ENCODE measurements at places on chromosomes 11 and 22. TPM values are rescaled to one million over a fixed set of nuclear protein-coding genes. Genes with fewer than 3 reads are reported as not detected.

Gene SLC17A6
- total RNA-seq: not detected

Gene OR51B2
- total RNA-seq: not detected

Gene RABL2B
- total RNA-seq: 17.7 TPM

Gene GSTT2B
- 13.8 TPM for total RNA-seq

Gene TRPM5
- total RNA-seq: under 0.01 TPM

Gene MUC15
- total RNA-seq: not detected

Gene SLC22A8
- not detected for total RNA-seq

Gene TPCN2
- 17.4 TPM for total RNA-seq

Gene FGF3
- not detected for total RNA-seq

DNA sequence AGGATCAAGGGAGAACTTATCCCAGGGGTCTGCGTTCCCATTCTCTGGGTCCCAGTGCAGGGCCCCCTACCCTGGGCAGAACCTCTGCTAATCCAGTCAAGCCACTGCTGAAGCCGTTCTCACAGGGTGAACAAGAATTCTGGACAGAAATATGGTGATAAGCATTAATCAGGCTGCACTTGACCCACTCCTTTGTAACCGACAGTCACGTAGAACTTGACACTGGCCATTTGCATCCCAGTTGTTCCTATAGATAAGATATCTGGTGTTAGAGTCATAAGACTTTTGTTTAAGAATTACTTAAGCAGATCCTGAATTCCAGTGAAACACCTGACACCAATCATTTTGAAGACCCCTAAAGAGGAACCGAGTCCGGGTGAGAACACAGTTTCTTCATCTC, 107.5 kb upstream of the THY1 start:
- peaks cover 49% of the 10 kb centered on the region for H3K27me3 ChIP-seq
- no peaks in the 10 kb centered on the region for H3K4me1 ChIP-seq
- no peaks in the 10 kb centered on the region for H3K36me3 ChIP-seq
- H3K4me3 ChIP-seq: no peak overlapping the region
- no peak for DNase-seq

DNA sequence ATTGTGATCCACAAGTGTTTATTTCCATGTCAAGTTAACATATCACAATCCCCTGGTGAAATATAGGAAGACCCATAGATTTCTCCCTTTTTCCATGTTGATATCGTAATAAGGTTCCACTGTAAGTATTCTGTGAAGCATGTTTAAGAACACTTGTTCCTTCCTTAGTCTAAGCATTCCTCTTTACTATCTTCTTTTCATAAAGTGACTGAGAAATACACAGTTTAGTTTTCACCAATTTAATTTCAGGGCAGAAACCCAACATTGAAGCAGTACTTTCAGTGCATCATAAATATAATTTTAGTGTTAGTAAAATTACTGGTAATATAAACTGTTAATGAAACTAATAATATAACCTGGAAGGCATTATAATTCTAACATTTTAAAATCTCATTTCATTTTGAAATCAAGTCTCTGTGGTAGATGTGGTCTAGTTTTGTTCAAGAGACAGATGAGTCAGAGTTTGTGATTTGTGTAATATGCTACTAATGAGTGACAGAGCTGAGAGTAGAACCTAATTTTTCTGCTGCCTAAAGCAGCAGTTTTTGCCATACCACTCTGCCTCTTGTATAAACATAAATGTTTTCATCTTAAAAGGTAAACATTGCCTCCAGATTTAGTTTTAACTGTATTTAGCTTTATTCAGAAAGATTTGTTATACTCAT, 79.4 kb downstream of the ATM start:
- no peaks in the 10 kb centered on the region for H3K27me3 ChIP-seq
- DNase-seq: no peak
- peaks cover 44% of the 10 kb centered on the region for H3K36me3 ChIP-seq
- H3K27ac ChIP-seq: no peak overlapping the region
- H3K4me1 ChIP-seq: peaks cover 9% of the 10 kb centered on the region

GRCh38 chr11:27421819-27422494, 50.6 kb downstream of the LGR4 start:
- no peak overlapping the region for H3K4me3 ChIP-seq
- DNase-seq: no peak
- no peak overlapping the region for H3K27ac ChIP-seq
- H3K36me3 ChIP-seq: no peaks in the 10 kb centered on the region
- H3K4me1 ChIP-seq: peaks cover 24% of the 10 kb centered on the region

- no peaks in the 10 kb centered on the region for H3K36me3 ChIP-seq
- no peaks in the 10 kb centered on the region for H3K27me3 ChIP-seq
- no peak overlapping the region for H3K27ac ChIP-seq
- DNase-seq: no peak
These were observed 17.0 kb upstream of the LDHAL6A start for GRCh38 chr11:18438691-18439090.

- no peak overlapping the region for H3K4me3 ChIP-seq
- H3K27me3 ChIP-seq: no peaks in the 10 kb centered on the region
- H3K27ac ChIP-seq: peak overlapping the region; percentile 81
- DNase-seq: no peak
- H3K4me1 ChIP-seq: peaks cover 49% of the 10 kb centered on the region
- peaks cover 12% of the 10 kb centered on the region for H3K36me3 ChIP-seq
These were observed 3.1 kb upstream of the ARHGEF12 start for GRCh38 chr11:120332822-120333716.

GRCh38 chr11:120199613-120200012, 11.2 kb upstream of the OAF start:
- no peak overlapping the region for H3K4me3 ChIP-seq
- H3K27me3 ChIP-seq: peaks cover 21% of the 10 kb centered on the region
- H3K4me1 ChIP-seq: no peaks in the 10 kb centered on the region

- no peak for DNase-seq
- no peaks in the 10 kb centered on the region for H3K27me3 ChIP-seq
- no peak overlapping the region for H3K4me3 ChIP-seq
- H3K36me3 ChIP-seq: no peaks in the 10 kb centered on the region
- H3K27ac ChIP-seq: no peak overlapping the region
- H3K4me1 ChIP-seq: no peaks in the 10 kb centered on the region
These were observed 6.7 kb upstream of the OR5I1 start for GRCh38 chr11:55942785-55943392.

DNA sequence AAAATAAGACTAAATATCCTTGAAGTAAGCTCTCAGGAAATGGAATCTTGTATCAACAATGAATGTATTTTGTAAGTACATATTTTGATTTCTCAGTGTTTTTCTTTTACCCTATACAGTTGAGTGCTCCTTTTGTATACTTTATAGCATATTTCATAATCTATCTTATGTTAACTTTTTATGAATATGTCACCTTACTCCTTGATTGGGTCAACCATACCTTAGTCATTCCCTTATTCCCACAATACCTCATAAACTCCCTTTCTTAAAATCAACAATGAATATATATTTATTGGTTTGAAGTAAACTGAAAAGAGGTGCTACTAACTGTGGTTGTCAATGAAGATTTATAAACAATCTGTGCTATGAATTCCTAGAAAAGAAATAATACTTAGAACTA, 686.2 kb downstream of the METTL15 start:
- H3K27ac ChIP-seq: no peak overlapping the region
- no peak for DNase-seq
- H3K36me3 ChIP-seq: no peaks in the 10 kb centered on the region
- H3K27me3 ChIP-seq: no peaks in the 10 kb centered on the region
- no peaks in the 10 kb centered on the region for H3K4me1 ChIP-seq
- H3K4me3 ChIP-seq: no peak overlapping the region

DNA sequence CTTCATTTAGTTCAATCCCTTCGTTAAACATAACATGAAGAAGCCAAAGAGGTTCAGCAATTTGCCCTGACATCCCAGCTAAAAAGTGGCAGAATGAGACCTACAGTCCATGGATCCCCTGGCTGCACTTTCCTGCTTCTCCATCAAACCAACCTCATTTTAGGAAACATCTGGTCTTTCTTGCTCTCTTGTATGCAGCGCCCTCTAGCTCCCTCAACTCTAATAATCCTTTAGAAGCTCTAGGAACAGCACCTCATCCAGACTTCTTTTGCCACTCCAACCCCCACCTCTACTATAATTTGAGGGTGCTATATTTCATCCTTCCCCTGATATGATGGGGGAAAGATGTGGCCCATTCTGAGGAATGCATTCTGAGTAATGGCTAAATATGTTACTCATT, 7.4 kb downstream of the CNTF start:
- peak; percentile 49 for DNase-seq
- H3K4me1 ChIP-seq: peaks cover 49% of the 10 kb centered on the region
- H3K27me3 ChIP-seq: no peaks in the 10 kb centered on the region
- H3K4me3 ChIP-seq: no peak overlapping the region

- peaks cover 37% of the 10 kb centered on the region for H3K4me1 ChIP-seq
- H3K36me3 ChIP-seq: no peaks in the 10 kb centered on the region
- no peak overlapping the region for H3K27ac ChIP-seq
- H3K27me3 ChIP-seq: no peaks in the 10 kb centered on the region
- no peak for DNase-seq
These were observed 12.9 kb upstream of the SYTL2 start for GRCh38 chr11:85823816-85824215.

GRCh38 chr11:3382613-3383285, 3.8 kb upstream of the ZNF195 start:
- H3K4me1 ChIP-seq: peaks cover 2% of the 10 kb centered on the region
- no peaks in the 10 kb centered on the region for H3K36me3 ChIP-seq
- peaks cover 6% of the 10 kb centered on the region for H3K27me3 ChIP-seq
- H3K4me3 ChIP-seq: no peak overlapping the region
- no peak overlapping the region for H3K27ac ChIP-seq

GRCh38 chr11:11961399-11962028, 46.9 kb downstream of the DKK3 start:
- H3K4me1 ChIP-seq: no peaks in the 10 kb centered on the region
- H3K27me3 ChIP-seq: no peaks in the 10 kb centered on the region
- no peak overlapping the region for H3K27ac ChIP-seq
- H3K4me3 ChIP-seq: no peak overlapping the region
- H3K36me3 ChIP-seq: peaks cover 6% of the 10 kb centered on the region

GRCh38 chr22:40113696-40114095, 64.0 kb upstream of the TNRC6B start:
- H3K36me3 ChIP-seq: no peaks in the 10 kb centered on the region
- H3K27me3 ChIP-seq: no peaks in the 10 kb centered on the region
- no peak for DNase-seq
- no peak overlapping the region for H3K4me3 ChIP-seq

DNA sequence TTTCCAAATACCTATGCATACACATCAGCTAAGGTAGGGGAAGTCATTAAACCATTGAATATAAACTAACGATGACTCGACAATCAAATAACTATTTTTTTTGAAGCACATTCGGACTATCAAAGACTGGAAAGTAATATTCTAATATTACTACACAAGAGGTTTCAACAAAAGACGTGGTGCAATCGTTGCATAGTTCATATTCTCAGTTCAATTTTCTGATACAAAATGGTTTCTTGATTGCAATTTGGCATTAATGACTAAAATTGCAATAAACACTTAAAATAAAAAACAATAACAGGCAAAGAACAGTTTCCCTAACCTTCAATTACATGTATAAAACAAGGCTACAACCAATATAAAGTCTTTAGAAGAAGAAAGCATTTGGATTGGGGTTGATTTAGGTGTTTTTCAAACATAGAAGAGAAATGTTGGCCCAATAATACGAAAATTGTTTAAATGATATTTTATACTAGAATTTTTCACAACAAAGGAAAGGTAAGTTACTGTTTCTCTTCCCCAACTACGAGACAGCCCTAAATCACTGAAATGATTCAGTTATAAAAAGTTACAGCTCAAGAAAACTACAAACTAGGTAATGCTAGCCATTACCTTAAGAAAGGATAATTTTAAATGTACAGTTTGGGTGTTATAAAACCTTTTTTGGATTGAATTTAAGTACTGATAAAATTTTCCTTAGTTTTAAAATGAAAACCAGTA, 17.6 kb downstream of the BLID start:
- H3K4me1 ChIP-seq: peaks cover 64% of the 10 kb centered on the region
- H3K27me3 ChIP-seq: no peaks in the 10 kb centered on the region
- DNase-seq: no peak
- peak overlapping the region; percentile 70 for H3K27ac ChIP-seq

GRCh38 chr22:40542821-40543540, 93.5 kb downstream of the MRTFA start:
- H3K27ac ChIP-seq: peak overlapping the region; percentile 31
- no peak for DNase-seq
- peaks cover 3% of the 10 kb centered on the region for H3K36me3 ChIP-seq
- H3K4me3 ChIP-seq: no peak overlapping the region
- H3K27me3 ChIP-seq: no peaks in the 10 kb centered on the region
- H3K4me1 ChIP-seq: peaks cover 8% of the 10 kb centered on the region

DNA sequence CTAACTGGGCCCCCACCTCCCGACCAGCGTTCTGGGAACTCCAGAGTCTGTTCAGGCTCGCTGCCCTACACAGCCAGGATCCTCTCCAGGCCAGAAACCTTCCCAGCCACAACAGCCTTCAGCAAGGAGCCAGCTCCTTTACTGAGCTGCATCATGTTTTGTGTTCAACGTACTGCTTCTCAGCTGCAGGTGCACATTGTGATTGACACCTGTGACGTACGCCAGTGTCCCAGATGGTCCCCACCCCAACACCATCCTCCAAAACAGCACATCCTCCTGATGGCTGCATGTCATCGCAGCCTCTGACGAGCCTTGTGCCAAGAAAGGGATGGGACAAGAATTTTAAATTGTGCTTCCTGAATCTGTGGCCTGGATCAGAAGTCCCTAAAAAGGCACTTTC, 117.5 kb downstream of the SPATA19 start:
- no peak overlapping the region for H3K27ac ChIP-seq
- H3K36me3 ChIP-seq: no peaks in the 10 kb centered on the region
- H3K4me1 ChIP-seq: no peaks in the 10 kb centered on the region
- DNase-seq: no peak
- no peak overlapping the region for H3K4me3 ChIP-seq
- H3K27me3 ChIP-seq: no peaks in the 10 kb centered on the region

DNA sequence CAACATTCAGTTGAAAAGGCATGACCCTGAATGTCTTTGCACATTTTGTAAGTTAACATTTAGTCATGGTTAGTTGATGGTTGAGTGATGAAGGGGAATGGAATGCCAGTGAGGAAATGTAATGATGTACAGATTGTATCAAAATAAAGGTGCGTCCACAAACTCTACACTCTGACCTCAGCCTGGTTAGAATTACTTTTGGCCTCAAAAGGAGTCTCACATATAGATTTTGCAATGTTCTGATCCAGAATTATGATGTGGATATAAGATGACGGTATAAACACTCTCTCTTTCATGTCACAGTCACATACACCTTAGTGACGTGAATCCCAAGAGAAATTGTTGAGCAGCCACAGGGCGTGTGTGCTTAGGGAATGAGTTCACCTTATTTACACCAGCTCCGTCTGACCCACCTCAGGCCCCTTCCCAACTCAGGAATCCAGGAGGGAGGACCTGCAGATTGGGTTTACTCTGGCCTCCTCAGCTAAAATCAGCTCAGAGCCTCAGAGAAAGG, 100.1 kb downstream of the RDX start:
- H3K4me1 ChIP-seq: peaks cover 30% of the 10 kb centered on the region
- no peaks in the 10 kb centered on the region for H3K36me3 ChIP-seq
- no peaks in the 10 kb centered on the region for H3K27me3 ChIP-seq

DNA sequence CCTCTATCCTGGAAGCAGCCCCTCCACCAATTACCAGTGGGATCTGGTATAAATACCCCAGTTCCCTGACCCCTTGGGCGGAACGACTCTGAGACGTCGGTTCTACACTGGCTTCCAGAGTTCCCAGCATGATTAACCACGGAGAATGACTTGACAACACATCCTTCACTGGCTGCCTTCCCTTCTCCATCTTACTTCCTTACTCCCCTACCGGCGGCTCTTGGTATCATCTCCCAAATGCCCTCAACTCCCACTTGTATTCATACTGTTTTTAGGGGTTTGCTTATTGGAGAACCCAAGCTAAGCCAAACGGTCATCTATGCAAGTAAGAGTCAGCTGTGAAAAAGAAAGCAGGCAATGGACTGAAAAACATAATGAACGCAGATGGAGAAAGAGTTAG, 56.1 kb downstream of the APOL3 start:
- H3K27me3 ChIP-seq: no peaks in the 10 kb centered on the region
- no peaks in the 10 kb centered on the region for H3K36me3 ChIP-seq
- DNase-seq: no peak
- no peak overlapping the region for H3K4me3 ChIP-seq
